Activated CD4-positive, alpha-beta T cell treated with anti-CD3 and anti-CD28 coated beads, Interleukin-2, amount 10 ng/mL, durations not matched to agents 7 days and 5 days (primary cell): ENCODE measurements at places on chromosomes 12 and 14. TPM values are rescaled to one million over a fixed set of nuclear protein-coding genes. Genes with fewer than 3 reads are reported as not detected.

- no peak for DNase-seq
These were observed 173.1 kb downstream of the FBXL14 start for GRCh38 chr12:1421091-1421846.

DNA sequence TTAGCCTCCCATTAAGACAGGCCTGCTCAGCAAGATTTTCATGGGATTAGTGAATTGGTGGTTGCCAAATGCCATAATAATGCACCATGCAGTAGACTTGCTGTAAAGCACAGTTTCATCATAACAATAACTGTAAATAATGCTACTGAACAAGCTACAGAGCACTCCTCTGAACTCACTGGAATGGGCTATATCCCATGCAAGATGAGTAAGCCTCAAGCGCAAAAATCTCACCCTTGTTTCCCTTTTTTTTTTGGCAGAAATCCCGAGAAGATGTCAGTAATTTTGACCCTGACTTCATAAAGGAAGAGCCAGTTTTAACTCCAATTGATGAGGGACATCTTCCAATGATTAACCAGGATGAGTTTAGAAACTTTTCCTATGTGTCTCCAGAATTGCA is 145.9 kb upstream of the HIF1A start:
- no peak for DNase-seq

DNA sequence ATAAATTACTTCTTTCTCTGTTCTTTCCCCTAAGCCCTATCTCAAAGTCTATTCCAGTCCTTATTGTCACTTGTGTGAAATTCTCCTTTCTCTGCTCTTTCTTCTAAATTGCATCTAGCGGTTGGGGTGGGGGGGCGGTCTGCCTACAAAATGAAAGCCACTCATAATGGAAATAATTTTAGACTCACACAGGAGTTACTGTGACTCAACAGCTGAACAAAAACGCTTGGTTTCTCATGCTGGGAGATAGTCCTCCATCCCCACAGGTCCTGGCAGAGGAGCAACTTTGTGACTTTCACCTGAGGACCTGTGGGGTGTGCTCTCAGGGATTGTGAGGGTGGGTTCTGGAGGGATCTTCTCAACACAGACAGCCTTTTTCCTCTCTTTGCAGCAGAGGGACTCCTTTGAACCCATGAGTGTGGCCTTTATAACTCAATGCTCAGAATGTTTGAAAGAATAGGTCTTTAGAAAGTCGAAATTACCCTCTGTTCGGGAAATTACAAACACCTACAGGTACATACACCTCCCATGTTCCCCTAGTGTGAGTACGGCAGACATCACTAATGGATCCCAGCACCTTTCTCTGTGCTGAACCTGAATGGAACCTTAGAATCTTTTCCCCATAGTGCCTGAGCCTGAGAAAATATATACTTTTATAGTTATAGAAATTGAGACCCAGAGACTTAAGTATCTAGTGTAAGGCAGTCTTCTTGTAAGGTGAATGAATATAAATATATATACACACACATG is 109.7 kb downstream of the CHST11 start:
- DNase-seq: no peak

GRCh38 chr14:95300697-95301526 is 18.8 kb downstream of the CLMN start:
- no peak for DNase-seq

DNA sequence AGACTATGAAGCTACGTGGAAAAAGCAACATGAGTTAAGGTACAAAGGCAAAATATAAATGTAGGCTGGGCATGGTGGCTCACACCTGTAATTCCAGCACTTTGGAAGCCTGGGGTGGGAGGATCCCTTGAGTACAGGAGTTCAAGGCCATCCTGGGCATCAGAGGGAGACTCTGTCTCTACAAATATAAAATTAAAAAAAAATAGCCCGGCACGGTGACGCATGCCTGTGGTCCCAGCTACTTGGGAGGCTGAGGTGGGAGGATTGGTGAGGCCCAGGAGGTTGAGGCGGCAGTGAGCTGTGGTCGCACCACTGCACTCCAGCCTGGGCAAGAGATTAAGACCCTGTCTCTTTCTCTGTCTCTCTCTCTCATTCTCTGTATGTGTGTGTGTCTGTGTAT is 4.0 kb upstream of the VPS37B start:
- DNase-seq: no peak

- DNase-seq: no peak
These were observed 7.0 kb downstream of the KRT1 start for GRCh38 chr12:52673217-52673616.

The AQP6 gene
- not detected for total RNA-seq

The LBHD2 gene
- total RNA-seq: not detected
